Activated naive CD8-positive, alpha-beta T cell treated with anti-CD3 and anti-CD28 coated beads, Interleukin-2, amount 50 U/mL, for 24 hours (primary cell): ENCODE measurements at places on chromosomes 12 and 14.

DNA sequence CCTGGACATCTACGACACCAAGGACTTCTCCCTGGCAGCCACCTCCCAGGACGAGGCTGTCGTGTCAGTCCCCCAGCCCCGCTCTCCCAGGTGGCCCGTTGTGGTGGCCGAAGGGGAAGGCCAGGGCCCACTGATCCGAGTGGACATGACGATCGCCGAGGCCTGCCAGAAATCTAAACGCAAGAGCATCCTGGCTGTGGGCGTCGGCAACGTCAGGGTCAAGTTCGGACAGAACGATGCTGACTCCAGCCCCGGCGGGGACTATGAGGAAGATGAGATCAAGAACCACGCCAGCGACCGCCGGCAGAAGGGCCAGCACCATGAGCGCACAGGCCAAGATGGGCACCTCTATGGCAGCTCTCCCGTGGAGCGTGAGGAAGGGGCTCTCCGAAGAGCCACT lies 118.6 kb downstream of the SLC15A4 start:
- no peaks in the 10 kb centered on the region for H3K36me3 ChIP-seq
- no peaks in the 10 kb centered on the region for H3K4me1 ChIP-seq
- H3K27me3 ChIP-seq: no peaks in the 10 kb centered on the region
- no peak for DNase-seq

GRCh38 chr14:22024137-22024536 lies 350.5 kb upstream of the OR4E1 start:
- no peak for DNase-seq
- no peak overlapping the region for H3K4me3 ChIP-seq
- no peak overlapping the region for H3K27ac ChIP-seq
- H3K27me3 ChIP-seq: no peaks in the 10 kb centered on the region
- peaks cover 6% of the 10 kb centered on the region for H3K4me1 ChIP-seq

- no peaks in the 10 kb centered on the region for H3K36me3 ChIP-seq
- no peaks in the 10 kb centered on the region for H3K4me1 ChIP-seq
- no peak overlapping the region for H3K27ac ChIP-seq
- H3K27me3 ChIP-seq: no peaks in the 10 kb centered on the region
Observed at GRCh38 chr12:124707316-124707715, 139.9 kb upstream of the NCOR2 start.

DNA sequence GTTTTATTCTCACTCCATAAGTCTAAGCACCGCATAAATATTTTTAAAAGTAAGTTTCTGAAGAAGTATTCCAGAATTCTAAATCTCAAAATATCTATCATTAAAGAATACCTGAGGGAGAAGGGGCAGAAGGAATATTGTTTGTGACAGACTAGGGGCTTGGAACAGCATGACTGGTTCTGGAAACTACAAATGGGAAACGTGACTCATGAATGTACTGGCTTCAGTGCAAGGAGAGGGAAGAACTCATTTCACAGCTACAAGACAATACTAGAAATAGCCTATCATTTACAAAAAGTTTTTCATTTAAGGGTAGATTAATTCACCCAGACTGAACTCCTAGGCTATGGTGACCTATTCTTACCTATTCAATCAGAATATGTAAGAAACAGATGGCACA lies 121.3 kb downstream of the SLC25A21 start:
- no peak overlapping the region for H3K27ac ChIP-seq
- no peak overlapping the region for H3K4me3 ChIP-seq
- H3K36me3 ChIP-seq: no peaks in the 10 kb centered on the region
- H3K4me1 ChIP-seq: no peaks in the 10 kb centered on the region
- no peaks in the 10 kb centered on the region for H3K27me3 ChIP-seq

DNA sequence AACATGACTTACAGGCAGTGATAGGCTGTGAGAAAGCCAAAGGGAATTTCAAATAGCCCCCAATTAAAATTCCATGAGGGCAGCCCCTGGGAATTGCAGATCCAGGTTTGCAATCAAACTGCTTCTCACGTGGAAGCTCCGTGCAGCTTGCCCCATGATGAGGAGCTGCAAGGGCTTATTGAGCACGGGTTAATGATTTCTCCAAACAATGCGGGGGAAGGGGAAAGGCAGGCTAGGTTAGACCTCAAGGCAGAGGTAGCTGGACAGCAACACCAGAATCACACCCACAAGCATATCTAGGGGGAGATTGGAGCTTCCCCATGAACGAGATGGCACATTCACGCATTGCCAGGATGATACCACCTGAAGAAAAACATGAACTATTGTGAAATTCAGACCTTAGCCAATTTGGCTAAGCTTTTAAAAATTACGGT lies 5.0 kb upstream of the DUSP6 start:
- peaks cover 27% of the 10 kb centered on the region for H3K4me1 ChIP-seq
- H3K27me3 ChIP-seq: peaks cover 4% of the 10 kb centered on the region
- no peak overlapping the region for H3K27ac ChIP-seq
- no peak overlapping the region for H3K4me3 ChIP-seq

DNA sequence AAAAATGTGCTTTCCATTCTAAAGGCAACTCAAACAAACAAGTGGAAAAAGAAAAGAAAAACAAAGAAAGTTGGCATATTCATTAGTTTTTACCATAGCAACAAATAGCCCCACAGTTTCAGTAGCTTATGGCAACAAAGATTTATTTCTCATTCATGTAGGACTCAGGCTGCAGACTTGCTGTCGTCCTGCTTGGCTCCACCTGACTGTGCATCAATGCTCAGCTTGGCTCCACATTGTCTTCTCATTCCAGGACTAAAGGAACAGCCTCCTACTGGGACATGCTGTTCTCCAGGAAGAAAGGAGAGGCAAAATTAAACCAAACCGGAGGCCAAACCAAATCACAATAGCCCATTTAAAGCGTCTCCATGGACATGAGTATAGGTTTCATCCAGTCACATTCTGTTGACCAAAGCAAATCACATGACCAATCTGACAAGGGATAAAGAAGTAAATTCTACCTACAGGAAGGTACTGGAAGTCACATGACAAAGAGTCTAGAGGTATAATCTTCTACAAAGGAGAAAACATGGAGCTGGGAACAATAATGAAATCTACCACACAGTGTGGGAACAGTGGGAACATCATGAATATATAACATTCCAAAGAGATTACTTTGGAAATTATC lies 222.5 kb downstream of the PIK3C2G start:
- no peak for DNase-seq
- no peaks in the 10 kb centered on the region for H3K4me1 ChIP-seq
- H3K27ac ChIP-seq: no peak overlapping the region
- no peaks in the 10 kb centered on the region for H3K27me3 ChIP-seq

- H3K4me1 ChIP-seq: no peaks in the 10 kb centered on the region
- no peaks in the 10 kb centered on the region for H3K27me3 ChIP-seq
- H3K27ac ChIP-seq: no peak overlapping the region
- no peaks in the 10 kb centered on the region for H3K36me3 ChIP-seq
- H3K4me3 ChIP-seq: no peak overlapping the region
Observed at GRCh38 chr12:20628226-20628787, 66.8 kb upstream of the SLCO1C1 start.

GRCh38 chr12:46933947-46934346 lies 108.2 kb upstream of the SLC38A4 start:
- no peak overlapping the region for H3K27ac ChIP-seq
- H3K4me3 ChIP-seq: no peak overlapping the region
- H3K27me3 ChIP-seq: peaks cover 9% of the 10 kb centered on the region
- no peaks in the 10 kb centered on the region for H3K4me1 ChIP-seq
- DNase-seq: no peak

- no peak for DNase-seq
- H3K27ac ChIP-seq: no peak overlapping the region
- peaks cover 27% of the 10 kb centered on the region for H3K4me1 ChIP-seq
- no peaks in the 10 kb centered on the region for H3K36me3 ChIP-seq
- no peak overlapping the region for H3K4me3 ChIP-seq
Observed at GRCh38 chr14:61644834-61645233, 50.5 kb upstream of the HIF1A start.

- no peak overlapping the region for H3K4me3 ChIP-seq
- H3K4me1 ChIP-seq: no peaks in the 10 kb centered on the region
- no peaks in the 10 kb centered on the region for H3K27me3 ChIP-seq
Observed at GRCh38 chr14:66477567-66477966, 8.6 kb upstream of the CCDC196 start.

- H3K36me3 ChIP-seq: no peaks in the 10 kb centered on the region
- no peak overlapping the region for H3K4me3 ChIP-seq
- H3K27ac ChIP-seq: no peak overlapping the region
- no peak for DNase-seq
Observed at GRCh38 chr14:85409481-85410210, 120.3 kb upstream of the FLRT2 start.

GRCh38 chr14:74348241-74348734 lies at the start of gene VRTN:
Gene VRTN, plus strand, starts transcription at chr14:74348471. Its CDS starts 8,313 bp downstream, at chr14:74356784.
- DNase-seq: no peak
- H3K4me1 ChIP-seq: no peaks in the 10 kb centered on the region
- no peak within 1 kb of the TSS for H3K4me3 ChIP-seq
- H3K27ac ChIP-seq: no peak within 1 kb of the TSS

DNA sequence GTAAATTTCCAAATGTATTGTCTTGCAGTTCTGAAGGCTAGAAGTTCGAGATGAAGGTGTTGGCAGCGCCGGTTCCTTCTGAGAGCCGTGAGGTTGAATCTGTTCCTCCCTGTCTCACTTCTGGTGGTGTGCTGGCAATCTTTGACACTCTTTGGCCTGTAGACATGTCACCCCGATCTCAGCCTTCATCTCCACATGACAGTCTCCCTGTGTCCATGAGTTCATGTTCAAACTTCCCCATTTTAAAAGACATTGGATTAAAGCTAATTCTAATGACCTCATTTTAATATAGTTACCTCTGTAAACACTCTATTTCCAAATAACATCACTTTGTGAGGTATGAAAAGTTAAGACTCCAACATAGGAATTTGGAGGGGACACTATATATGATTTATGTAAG lies 4.1 kb upstream of the RBM19 start:
- H3K27ac ChIP-seq: no peak overlapping the region
- peaks cover 21% of the 10 kb centered on the region for H3K27me3 ChIP-seq
- H3K36me3 ChIP-seq: peaks cover 3% of the 10 kb centered on the region
- DNase-seq: no peak
- H3K4me1 ChIP-seq: peaks cover 21% of the 10 kb centered on the region
- no peak overlapping the region for H3K4me3 ChIP-seq

- H3K4me3 ChIP-seq: peak overlapping the region; percentile 88
- H3K4me1 ChIP-seq: peaks cover 33% of the 10 kb centered on the region
- no peak for DNase-seq
- H3K36me3 ChIP-seq: peaks cover 6% of the 10 kb centered on the region
- no peaks in the 10 kb centered on the region for H3K27me3 ChIP-seq
- peak overlapping the region; percentile 61 for H3K27ac ChIP-seq
Observed at GRCh38 chr14:102593825-102594137, 1.3 kb downstream of the RCOR1 start.

GRCh38 chr12:14968478-14968877 lies 4.4 kb upstream of the PDE6H start:
- peaks cover 7% of the 10 kb centered on the region for H3K36me3 ChIP-seq
- DNase-seq: no peak
- H3K4me3 ChIP-seq: no peak overlapping the region
- H3K4me1 ChIP-seq: peaks cover 58% of the 10 kb centered on the region

DNA sequence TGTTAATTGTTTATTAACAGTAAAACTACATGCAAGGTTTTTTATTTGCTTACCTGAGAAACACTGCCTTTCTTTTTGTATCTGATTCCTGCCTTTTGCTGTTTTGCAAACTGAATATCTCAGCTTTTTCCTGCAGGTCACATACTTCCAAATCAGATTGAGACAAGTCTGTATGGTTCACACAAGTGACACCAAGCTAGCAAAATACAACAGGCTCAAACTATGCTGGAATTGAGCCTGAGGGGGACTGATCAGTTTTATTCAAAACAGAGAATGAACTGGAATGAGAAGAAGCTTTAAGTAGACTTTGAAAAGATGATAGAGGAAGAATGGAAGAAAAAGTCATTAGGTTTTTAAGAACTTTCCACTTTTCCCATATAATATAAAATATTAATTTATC lies 12.2 kb upstream of the CDK17 start:
- H3K36me3 ChIP-seq: no peaks in the 10 kb centered on the region
- peaks cover 19% of the 10 kb centered on the region for H3K4me1 ChIP-seq
- H3K4me3 ChIP-seq: no peak overlapping the region

DNA sequence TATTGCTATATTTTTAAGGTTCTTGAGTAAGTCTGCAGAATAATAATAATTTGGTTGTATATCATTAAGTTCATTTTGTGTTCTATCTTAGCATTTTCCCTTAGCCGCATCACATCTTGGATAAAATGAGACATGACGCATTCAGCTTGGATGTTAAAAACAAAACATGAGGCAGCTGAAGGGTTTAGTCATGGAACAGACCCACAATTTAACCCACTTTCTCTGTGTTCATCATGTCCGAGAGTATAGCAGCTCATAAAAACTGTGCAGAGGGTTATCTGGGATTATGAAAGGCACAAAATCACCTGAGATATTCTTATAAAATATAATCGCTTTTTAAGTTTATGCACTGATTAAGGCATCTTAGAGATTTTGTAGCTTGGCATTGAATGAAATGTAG lies 219.3 kb downstream of the TRHDE start:
- no peaks in the 10 kb centered on the region for H3K4me1 ChIP-seq
- no peaks in the 10 kb centered on the region for H3K36me3 ChIP-seq
- no peak for DNase-seq
- no peaks in the 10 kb centered on the region for H3K27me3 ChIP-seq

GRCh38 chr12:59084511-59085375 lies 164.4 kb upstream of the LRIG3 start:
- no peak overlapping the region for H3K4me3 ChIP-seq
- DNase-seq: no peak
- H3K27me3 ChIP-seq: peaks cover 3% of the 10 kb centered on the region
- H3K27ac ChIP-seq: no peak overlapping the region
- no peaks in the 10 kb centered on the region for H3K36me3 ChIP-seq

DNA sequence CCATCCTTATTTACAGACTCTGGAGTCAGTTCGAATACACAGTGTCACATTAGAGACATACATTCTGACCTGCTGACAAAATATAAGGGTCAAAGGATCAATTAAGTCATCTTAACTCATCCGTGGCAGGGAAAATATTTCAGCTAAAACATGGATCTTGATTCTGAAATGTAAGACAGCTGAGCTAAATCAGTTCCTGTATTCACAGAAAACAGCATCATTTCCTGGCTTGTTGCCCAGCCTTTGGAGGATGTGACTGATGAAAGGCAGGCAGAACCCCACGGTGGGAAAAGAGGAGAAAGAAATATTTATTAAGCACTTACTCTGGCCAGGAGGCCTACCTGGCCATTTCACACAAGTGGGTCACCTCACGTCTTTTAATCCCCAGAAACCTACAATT lies 101.9 kb downstream of the GAS2L3 start:
- no peak overlapping the region for H3K4me3 ChIP-seq
- H3K4me1 ChIP-seq: no peaks in the 10 kb centered on the region
- H3K36me3 ChIP-seq: no peaks in the 10 kb centered on the region
- H3K27ac ChIP-seq: no peak overlapping the region
- no peaks in the 10 kb centered on the region for H3K27me3 ChIP-seq
- DNase-seq: no peak

DNA sequence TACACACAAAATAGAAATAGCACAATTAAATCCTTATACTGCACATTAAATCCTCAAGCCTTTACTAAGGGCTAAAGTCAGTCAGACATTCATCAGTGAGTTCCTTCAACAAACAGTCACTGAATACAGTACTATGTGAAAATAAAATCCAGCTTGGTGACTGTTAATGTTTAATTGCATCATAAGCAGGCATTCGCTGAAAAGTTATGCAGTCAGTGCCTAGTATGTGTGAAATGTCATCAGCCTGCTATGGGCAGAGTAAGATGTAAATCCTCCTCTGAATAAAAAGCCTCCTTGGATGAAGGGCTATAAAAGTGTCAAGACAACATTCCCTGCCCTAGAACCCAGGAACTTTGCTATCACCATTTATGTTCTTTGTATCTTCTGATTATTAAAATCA lies 116.4 kb downstream of the PRICKLE1 start:
- H3K36me3 ChIP-seq: no peaks in the 10 kb centered on the region
- no peak for DNase-seq
- H3K4me1 ChIP-seq: peaks cover 37% of the 10 kb centered on the region
- H3K27ac ChIP-seq: no peak overlapping the region
- H3K27me3 ChIP-seq: peaks cover 23% of the 10 kb centered on the region

GRCh38 chr14:68333262-68333661 lies 459.6 kb downstream of the ZFP36L1 start:
- no peak overlapping the region for H3K27ac ChIP-seq
- peaks cover 15% of the 10 kb centered on the region for H3K4me1 ChIP-seq
- no peaks in the 10 kb centered on the region for H3K36me3 ChIP-seq
- no peaks in the 10 kb centered on the region for H3K27me3 ChIP-seq
